Glomerular endothelial cell (primary cell): ENCODE measurements at places on chromosomes 4 and X. TPM values are rescaled to one million over a fixed set of nuclear protein-coding genes. Genes with fewer than 3 reads are reported as not detected.

DNA sequence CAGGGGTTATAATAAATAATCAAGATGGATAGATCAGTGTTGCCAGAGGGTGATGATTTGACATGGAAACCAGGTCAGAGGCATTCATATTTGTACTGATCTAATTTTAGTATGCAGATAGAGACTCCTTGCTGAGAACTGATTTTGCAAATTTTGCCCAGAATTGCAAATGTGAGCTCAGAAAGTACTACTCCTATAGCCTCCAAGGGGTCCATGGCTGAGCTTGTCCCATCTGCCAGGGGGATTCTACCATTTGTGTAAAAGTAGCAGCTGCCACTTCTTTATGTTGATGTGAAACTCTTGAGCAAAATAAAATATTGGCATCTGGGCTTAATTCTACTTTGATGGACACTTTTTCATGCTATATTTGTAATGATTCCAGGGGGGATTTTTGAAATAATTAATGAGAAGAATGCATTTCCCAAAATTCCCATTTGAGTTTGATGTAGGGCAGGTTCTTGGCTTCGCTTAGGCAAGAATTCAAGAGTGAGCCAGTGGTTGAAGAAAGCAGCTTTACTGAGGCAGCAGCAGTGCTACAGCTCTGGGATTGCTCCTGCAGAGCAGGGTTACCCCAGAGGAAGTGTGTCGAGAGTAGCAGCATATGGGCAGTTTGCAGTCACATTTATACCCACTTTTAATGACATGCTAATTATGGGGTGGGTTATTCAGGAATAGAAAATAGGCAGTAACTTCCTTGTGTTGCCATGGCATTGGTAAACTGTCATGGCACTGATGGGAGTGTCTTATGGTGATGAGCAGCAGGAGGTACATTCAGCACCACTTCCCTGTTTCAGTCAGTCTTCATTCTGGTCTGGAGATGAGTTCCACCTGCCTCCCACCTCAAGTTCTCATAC, 38.7 kb upstream of the DCLK2 start:
- DNase-seq = no peak

- DNase-seq = no peak
Measured at GRCh38 chr4:139886798-139887197, 221.2 kb downstream of the MGST2 start.

GRCh38 chrX:107678957-107679740, 50.8 kb downstream of the PRPS1 start:
- no peak for DNase-seq

Gene CENPVL2
- not detected in 2 replicates for total RNA-seq

Gene KIF4A
- total RNA-seq = 4.5 and 6.3 TPM in 2 replicates

Gene TCEAL2
- not detected in 2 replicates for total RNA-seq

Gene MAGEA4
- not detected in 2 replicates for total RNA-seq
